AG08396 (cell line): ENCODE measurements at places on chromosomes 5 and 9.

- no peak for DNase-seq
Observed at GRCh38 chr5:158812408-158812807, 287.3 kb downstream of the EBF1 start.

- no peak for DNase-seq
Observed at GRCh38 chr9:96596601-96597111, 23.0 kb downstream of the CDC14B start.

DNA sequence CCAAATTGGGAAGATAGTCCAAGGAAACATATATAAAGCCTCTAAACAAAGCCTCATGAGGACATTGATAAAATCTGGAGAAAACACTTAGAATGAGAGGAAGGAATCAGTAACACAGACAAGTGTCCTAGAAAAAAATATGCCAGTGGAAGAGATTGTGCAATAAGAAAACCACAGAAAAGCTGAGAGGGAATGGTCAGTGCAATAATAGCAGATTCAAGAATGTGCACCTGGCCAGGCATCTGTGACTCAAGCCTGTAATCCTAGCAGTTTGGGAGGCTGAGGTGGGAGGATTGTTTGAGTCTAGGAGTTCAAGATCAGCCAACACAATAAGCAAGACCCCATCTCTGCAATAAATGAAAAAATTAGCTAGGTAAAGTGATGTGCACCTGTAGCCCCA, 691.2 kb upstream of the CDH6 start:
- DNase-seq: no peak

GRCh38 chr5:32135086-32135485, 39.0 kb downstream of the GOLPH3 start:
- DNase-seq: no peak
